ENCODE measurements at places on chromosomes 3 and 15.
A peak's percentile ranks its signal among the peaks of the same experiment; 100 is the strongest.

DNA sequence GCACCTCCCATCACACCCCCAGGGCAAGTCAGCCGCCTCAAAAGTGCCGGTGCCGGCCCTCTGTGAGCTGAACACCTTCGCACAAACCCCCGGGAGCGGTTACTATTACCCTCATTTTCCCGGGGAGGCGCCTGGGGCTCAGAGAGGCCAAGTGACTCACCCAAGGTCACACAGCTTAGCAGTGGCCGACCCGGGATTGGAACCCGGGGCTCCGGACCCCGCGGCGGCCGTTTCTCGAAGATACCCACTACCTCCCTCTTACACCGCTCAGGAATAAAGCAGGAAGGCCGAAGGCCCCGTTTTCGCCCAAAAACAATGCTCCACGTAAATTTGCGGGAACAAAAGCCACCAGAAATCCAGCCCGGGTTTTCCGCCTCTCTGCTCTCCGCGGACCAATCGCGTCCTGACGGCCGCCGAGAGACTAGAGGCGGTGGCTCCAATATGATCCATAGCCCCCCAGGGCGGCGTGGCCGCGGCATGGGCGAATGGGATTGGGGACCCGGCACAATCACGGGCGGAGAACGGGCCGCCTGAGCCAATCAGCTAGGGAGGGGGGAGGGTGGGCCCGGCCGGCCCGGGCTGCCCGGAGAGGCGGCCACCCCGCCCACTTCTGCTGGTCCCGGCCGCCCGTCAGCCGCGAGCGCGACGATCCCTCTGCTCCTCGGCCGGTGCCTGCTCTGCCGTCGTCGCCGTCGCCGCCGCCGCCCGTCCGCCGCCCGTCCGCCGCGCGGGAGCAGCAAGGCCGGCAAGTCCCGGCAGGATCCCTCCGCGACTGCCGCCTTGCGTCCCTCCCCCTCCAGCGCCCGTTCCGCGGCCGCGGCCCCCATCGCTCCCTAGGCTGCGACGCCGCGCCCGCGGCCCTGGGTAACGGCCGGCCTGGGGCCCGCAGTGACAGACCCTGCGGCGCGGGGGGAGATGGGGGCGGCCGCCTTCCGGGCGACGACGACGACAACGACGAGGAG is 177.0 kb downstream of the OR4M2 start:
- DNase-seq = no peak

- DNase-seq = no peak
These were observed 163.0 kb upstream of the SLC2A2 start for GRCh38 chr3:171189394-171190080.

DNA sequence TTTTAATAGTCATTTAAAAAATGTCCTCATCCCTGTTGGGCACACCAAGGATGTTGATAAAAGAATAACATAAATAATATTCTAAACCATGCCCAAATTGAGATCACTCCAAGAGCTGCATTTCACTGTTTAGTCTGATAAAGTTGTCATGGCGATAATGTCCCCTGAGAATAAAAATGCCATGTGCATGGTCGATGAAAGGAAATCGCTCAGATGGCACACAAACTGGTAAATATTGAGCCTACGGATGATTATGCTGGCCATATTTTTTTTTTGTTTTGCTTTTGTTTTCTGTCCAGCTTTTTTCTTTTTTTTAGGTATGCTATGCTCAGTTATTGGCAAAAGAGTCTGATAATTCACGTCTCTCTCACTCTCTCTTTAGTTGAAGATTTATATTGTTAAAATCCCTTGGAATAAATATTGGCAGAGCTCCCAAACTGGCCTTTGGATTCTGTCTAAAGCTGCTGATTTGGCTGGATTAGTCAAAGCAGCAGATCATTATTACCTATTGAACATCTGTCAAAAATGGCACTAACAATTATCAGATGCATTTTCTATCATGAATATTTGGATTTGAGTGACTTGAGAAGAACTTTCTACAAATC is 643.8 kb downstream of the SQOR start:
- no peak for DNase-seq

DNA sequence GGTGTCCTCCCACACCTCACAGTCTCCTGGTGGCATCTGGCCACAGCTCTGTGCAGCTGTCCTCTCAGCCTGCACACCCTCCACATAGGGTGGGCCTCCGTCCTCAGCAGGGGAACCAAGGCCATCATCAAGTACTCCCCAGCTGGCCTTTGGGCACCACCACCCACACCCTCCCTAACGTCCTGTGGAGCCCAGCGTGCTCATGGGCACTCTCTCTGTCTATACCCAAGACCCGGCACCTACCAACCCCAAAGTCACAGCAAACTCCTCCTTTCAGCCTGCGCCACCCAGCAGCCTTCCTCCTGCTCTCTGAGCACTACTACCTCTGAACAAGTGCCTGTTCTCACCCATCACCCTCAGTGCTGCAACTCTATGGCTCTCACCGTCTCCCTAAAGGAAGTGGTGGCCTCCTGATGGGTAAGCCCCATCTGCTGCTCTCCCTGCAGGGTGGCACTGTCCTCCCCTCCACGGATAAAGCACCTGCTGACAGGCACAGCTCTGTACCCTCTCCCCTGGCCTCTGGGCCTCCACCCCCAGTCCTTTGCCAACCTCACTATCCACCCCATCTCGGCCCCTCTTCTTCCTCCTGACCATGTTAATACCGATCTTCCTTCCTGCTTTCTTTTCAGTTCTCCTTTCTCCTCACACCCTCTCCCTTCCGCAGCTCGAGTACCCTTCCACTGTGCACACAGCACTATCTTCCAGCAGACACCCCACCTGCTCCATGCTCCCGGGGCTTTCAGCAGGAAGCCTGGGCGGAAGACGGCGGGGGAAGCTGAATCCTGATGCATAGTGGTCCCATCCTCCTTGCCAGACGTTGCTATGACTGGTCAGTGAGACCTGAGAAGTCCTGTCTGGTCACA is 31.5 kb downstream of the SLC41A3 start:
- DNase-seq = no peak

GRCh38 chr15:49645941-49646340 is 25.1 kb downstream of the DTWD1 start:
- no peak for DNase-seq

GRCh38 chr3:59940718-59941117 is 890.9 kb upstream of the CFAP20DC start:
- DNase-seq = no peak

DNA sequence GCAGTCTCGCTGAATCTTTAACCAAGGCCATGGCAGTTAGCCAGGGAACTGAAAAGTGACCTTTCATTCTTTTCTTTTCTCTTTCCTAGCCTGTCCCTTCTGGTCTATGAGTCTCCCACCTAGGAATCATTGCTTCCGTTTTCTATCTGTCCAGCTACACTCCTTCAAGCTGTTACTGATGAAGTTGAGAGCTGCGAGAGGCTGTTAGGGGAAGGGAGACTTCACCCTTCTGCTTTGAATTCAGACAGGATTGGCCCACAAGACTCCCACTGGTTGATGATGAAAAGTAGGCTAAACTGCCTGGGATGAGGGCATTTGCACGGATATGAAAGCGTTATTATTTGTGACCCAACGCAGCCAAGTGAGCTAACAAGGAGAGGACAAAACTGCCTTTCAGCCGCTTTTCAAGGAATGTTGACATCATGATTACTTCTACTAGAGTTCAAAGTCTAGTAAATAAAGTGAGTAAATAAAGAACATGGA is 30.2 kb downstream of the EIF4E3 start:
- DNase-seq = no peak

- no peak for DNase-seq
These were observed 33.9 kb downstream of the ILDR1 start for GRCh38 chr3:121988146-121988545.

DNA sequence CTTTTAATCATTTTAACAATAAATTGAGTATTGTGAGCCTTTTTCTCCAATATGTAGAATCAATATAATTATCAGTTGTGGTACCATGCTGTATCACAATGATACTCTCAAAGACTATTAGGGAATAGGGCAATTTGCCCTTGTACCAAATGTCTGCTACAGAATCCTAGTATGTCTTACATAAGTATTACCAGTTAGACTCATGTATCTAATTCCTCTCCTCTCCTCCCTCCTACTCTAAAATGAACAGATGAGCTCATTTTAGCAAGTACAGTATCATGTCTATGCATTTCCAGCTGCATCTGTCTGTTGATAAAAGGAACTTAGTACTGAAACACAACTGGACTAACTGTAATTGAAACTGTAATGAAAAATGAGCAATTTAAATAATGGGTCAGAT is 124.3 kb upstream of the ATP11B start:
- DNase-seq = no peak

DNA sequence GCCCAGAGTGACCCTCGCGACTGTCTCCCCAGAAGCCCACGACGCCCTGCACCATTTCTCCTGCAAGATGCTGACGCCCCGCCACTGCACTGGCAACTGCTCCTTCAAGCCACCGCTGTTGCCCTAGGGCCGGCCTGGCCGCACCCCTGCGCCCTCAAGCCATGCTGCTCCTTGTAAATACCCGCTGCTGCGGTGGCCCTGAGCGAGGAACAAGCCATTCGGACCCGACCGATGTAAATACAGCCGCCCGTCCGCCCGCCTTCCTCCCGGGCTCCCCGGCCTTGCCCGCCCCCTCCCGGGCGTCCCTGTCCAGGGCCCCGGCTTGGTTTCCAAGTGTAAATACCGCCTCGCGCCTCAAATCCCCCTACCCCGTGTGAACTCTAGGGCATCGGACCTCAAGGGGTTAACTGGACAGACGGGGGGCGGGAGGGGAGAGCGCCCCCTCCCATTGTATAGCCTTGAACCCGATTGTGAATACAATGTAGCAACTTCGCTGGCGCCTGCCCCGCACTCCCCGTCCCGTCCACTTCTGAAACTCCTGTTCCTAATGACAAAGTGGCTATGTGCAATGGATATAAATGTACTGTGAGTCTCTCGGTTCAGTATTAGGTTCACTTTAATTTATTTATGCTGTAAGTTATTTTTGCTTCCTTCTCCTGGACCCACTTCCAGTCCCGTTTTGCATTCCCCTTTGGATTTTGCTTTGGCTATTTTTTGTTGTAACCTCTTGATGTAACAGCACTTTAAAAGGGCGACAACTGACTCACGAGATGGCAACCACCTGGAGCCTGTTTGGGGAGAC is 5.9 kb downstream of the RNU6-1 start:
- DNase-seq = peak; percentile 72

DNA sequence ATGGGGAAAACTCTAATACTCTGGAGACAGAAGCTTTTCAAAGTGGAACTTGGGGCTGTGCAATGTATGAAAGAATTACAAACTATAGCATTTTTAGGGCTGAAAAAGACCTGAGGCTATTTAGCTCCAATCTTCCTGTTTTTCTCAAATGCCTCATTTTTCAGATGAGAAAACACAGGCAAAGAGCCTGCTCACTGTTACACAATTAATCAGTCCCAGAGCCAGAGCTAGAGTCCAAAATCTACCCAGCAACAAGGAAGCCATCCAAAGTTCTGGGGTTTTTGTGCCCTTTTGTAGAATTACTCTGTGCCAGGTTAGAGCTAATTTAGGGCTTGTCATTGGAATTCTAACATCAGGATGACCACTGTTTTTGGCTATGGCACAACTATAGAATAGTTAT is 45.5 kb downstream of the GPR149 start:
- no peak for DNase-seq

- DNase-seq = no peak
These were observed 113.4 kb downstream of the ASB7 start for GRCh38 chr15:100715571-100716455.

GRCh38 chr3:77102951-77103769 is 63.3 kb downstream of the ROBO2 start:
- no peak for DNase-seq
